H1 (cell line): ENCODE measurements at places on chromosomes 4 and X.
A peak's percentile ranks its signal among the peaks of the same experiment; 100 is the strongest.

DNA sequence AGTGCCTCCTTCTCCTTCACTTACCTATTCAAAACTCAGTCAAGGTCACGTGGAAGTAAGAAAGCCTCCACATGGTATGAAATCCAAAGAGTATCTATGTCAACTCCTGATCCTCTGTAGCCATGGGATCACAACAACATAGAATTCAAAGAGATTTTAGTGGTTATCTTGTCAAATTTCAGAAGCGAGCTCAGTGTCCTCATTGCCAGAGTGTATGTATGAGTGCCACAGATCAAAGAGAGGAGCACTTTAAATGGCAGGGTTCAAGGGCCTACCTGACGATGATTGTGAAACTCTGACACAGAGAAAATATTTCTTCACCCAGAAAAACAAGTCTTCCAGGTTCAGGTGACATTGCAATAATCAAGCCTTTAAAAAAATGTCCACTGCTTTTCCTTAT is 1.2 kb upstream of the ACE2 start:
- no peak for DNase-seq

DNA sequence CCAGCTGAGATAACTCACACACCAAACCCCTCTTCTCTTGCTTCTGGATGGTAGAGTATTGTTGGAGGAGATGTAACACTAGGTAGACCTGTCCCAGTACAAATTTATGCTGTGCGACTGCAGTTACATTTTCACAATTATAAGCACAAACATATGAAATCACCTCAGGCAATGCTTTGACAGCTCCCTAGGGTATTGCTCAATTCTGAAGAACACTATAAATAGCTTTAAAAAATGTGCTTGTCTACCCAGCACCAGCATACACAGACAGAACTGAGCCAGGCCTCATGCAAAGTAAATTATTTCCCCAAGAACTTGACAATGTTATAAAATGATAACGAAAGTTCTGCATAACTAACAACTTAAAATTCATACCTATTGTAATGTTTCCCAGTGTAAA is 1999.1 kb upstream of the ADGRL3 start:
- no peak for DNase-seq

GRCh38 chr4:140311257-140311835 is 62.1 kb upstream of the SCOC start:
- no peak for DNase-seq

DNA sequence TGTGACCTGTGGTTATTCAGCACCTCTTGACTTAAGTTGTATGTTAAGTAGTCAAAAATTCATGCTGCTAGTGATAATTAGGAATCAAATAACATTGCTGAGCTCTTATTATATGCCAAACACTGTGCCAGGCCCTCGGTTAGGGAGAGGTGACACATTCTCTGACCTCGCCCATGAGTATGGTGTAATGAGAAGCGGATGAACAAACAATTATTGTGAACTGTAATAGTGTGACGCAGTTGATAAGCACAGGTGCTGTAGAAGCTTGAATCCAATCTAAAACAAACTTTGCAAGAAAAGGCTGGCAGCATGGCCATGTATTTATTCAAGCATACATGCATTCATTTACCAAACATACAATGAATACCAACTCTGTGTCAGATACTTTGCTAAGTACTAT is 303.5 kb upstream of the HS3ST1 start:
- no peak for DNase-seq

- DNase-seq = no peak
Observed at GRCh38 chr4:116878280-116878679, 207.1 kb downstream of the TRAM1L1 start.

DNA sequence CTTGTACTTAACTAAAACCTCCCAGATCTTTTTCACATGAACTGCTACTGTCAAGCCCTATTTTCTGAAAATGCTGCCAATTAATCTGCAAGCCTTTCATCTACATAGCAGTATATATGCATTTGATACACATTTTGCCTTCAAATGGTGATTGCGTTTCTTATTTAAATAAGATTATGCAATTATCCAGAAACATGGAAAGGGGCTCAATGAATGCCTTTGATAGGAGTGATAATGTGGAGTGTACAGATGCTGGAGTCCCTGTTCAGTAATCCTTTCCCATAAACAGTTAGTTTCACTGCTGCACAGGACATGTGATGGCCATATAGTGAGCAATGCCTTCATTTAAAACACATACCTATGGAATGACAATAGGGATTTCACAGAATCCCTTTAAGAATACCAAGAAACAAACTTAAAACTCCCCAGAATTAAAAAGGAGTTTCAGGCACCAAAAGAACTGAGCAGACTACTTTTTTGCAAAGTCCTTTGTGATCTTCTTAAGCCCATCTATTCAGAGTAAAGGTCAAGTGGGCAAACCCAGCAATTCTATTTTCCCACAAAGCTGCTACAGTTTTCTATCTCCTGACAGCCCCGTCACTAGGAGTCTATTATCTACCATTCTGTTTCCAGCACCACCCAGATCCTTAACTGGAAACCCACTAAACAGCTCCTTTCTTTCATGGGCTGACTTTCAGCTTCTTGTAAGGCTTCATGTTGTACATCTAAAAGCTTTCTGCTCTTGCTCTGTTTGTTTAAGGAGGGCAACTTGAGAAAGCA is 120.3 kb downstream of the UNC5C start:
- no peak for DNase-seq

DNA sequence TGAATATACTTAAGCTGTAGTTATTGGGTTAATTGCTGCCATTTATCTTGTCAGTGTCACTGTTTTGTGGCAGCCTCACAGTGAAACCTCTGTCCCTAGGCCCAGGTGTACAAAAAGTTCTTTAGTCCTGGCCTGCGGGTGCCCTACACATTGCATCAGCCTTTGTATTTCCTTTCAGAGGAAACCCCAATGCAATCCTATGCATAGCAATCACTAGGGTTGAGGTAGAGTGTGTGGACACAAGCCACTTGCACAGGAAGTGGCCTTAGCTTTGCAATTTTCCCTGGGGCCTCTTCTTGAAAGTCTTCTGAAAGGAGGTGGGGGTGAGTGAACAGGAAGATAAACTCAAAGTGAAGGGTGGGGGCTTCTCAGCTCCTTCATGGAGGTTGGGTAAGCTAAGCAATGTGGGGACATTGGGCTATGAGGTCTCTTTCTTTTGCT is 27.8 kb downstream of the VSIG4 start:
- no peak for DNase-seq

DNA sequence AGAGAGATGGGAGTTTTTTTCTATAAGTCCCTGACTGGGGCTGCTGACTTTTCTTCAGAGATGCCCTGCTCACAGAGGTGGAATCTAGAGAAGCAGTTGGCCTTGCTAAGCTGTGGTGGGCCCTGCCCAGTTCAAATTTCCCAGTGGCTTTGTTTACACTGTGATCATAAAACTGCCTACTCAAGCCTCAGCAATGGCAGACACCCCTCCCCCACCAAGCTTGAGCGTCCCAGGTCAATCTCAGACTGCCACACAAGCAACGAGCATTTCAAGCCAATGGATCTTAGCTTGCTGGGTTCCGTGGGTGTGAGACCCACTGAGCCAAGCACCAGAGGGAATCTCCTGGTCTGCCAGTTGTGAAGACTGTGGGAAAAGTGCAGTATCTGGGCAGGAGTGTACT is 199.8 kb upstream of the WDFY3 start:
- DNase-seq = no peak

DNA sequence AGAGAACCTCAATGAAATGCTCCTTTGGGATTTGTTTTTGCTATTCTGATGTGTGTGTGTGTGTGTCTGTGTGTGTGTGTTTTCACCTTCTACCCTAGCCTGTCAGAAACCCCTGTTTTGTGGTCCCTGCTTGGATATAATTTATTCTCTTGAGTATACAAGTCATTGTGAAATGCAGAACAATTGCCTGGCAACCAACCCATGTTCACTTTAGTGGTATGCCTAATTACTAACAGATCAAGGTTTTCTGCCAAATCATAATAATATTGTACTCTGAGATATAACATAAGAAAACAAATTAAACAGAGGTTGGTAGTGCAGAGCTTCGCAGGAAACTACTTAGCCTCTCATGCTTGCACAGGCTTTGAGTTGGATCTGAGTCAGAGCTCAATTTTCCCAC is 7.0 kb upstream of the TET2 start:
- no peak for DNase-seq

DNA sequence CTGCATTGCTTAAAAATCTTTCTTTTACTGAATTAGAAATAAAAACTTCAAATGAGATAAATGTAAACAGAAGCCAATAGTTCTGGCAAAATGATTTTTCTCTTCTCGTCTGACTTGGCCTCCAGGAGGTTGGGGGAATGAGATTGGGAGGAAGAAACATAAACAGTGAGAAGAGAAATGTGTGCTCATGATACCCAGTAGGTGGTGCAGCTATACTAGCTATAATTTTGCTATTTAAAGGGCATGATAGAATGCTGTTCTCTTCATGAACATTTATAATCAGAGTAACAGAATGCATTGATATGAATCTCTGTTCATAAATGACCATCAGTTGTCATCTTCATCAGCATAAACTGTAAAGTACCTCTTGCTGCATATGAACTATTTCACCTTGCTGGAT is 85.5 kb downstream of the TACR3 start:
- DNase-seq = no peak

DNA sequence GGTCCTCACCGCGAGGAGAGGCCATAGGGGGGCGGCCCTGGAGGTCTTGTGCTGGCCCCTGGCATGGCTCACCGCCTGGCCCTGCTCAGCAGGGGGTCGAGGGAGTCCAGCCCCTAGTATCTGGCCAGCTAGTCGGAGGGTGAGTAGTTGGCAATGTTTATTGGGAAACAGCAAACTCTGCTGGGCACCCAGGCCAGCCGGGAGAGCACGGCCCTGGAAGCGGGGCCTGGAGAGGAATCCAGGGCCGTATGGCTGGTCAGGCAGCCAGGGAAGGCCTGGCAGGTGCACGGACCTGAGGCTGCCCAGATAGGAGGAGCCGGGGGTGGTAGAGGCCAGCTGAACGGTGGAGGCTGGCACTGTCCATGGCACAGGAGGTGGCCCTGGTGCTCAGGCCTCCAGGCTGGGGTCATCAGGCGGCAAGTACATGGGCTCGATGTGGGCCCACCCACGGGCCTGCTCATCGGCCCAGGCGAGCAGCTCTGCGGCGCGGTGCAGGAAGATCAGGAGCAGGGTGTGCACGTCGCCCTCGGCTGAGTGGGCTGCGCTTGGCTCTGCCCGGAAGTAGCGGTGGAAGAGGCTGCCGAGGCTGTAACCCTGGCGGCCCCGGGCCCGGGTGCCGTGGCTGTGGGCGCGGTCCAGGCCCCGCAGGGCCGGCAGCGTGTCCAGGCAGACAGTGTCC is 1.4 kb downstream of the TREX2 start:
- no peak for DNase-seq

GRCh38 chrX:68692651-68693050 is 45.2 kb downstream of the STARD8 start:
- DNase-seq = no peak

GRCh38 chrX:153766871-153767673 is 3.0 kb downstream of the PLXNB3 start:
- no peak for DNase-seq

- no peak for DNase-seq
Observed at GRCh38 chr4:16070203-16070602, 13.6 kb downstream of the PROM1 start.

- no peak for DNase-seq
Observed at GRCh38 chr4:84938316-84938715, 28.2 kb downstream of the WDFY3 start.

- peak; percentile 78 for DNase-seq
Observed at GRCh38 chr4:100189820-100190642, at the start of gene DDIT4L. Gene DDIT4L, minus strand, starts transcription at chr4:100190468. Its CDS starts 485 bp downstream, at chr4:100189983.

- DNase-seq = no peak
Observed at GRCh38 chrX:107940095-107940494, 42.1 kb downstream of the TEX13B start.

DNA sequence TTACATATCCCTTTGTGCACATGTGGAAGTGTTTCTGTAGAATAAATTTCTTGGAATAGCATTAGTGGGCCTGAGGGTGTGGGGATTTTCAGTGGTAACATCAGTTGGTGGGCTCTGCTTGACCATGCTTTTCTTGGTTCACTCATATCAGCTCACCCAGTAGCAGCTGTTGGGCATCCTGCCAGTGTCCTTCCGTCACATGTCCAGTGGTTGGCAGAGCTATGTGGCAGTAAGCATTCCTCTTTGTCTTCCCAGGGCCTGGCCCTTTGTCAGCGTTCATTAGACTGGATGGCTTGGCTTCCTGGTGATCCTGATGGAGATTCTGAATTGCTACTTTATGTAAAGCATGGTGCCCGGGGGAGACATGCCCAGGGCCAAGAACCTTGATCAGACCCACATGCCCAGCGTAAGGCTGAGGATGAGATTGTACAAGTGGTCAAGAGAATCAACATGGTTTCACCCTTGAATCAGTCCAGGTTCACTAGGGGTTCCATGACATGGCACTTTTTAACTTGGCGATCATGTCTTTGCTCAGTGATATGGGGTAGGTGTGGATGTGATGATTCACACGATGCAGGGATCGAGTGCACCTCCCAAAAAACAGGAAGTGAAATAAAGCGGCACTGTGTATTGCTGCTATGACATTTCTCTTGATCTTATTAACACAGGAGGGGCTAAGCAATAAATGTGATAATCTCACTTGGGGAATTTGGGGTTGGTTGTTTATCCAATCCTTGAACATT is 72.1 kb upstream of the IGFBP7 start:
- DNase-seq = no peak

DNA sequence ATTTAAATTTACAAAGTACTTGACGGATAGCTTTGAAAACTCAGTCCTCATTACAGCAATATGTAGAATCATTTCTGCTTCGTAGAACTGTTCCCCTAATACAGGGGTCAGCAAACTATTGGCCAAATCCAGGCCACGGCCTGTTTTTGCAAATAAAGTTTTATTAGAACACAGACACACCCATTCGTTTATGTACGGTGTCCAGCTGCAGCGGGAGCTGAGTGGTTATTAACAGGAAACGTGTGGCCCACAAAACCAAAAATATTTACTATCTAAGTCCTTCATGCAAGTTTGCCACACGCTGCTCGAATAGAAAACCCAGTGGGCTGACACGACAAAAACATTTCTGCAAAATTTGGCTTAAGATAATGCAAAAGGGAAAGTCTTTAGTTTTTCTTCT is 146.5 kb downstream of the AFAP1 start:
- DNase-seq = no peak

DNA sequence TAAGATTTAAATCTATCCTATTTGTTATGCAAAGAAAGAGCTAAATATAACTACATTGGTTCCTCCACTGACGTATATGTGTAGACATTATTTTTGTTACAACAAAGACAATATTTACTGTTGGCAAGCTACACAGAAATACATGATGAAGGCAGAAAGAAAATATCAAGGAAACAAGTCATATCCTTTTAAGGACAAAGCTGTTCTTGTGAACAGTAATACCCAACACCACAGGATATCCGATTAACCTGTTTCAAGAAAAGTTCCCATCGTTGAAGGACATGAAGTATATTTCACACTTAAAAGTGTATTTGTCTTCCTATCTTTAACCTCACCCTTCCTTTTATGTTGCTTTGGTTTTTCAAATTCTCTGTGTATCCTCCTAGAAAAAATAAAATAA is 235.8 kb upstream of the AADAT start:
- DNase-seq = no peak

GRCh38 chr4:173420801-173421200 is 21.9 kb upstream of the SCRG1 start:
- no peak for DNase-seq
